ENCODE measurements at places on chromosomes 2 and 18.
A peak's percentile ranks its signal among the peaks of the same experiment; 100 is the strongest.

DNA sequence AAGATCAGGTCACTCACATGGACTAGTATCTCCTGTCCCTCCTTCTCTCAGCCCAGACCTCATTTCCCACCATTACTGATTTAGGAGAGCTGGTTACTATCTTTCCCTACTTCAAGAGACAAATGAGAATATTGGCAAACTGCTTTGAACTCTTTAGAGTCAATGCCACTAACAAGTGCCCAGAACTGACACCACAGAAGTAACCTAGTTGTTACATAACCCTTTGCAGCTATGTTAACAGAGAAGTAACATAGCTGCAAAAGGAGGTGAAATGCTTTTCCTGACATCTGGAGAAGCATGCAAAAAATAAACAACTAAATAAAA is 30.0 kb downstream of the TGFA start:
- DNase-seq = no peak

GRCh38 chr2:234135750-234136221 is 85.3 kb downstream of the SPP2 start:
- DNase-seq = peak; percentile 83

- DNase-seq = no peak
Observed at GRCh38 chr2:55609938-55610578, 7.4 kb downstream of the PPP4R3B start.

- peak; percentile 86 for DNase-seq
Observed at GRCh38 chr18:9321017-9321452, 13.5 kb upstream of the TWSG1 start.

DNA sequence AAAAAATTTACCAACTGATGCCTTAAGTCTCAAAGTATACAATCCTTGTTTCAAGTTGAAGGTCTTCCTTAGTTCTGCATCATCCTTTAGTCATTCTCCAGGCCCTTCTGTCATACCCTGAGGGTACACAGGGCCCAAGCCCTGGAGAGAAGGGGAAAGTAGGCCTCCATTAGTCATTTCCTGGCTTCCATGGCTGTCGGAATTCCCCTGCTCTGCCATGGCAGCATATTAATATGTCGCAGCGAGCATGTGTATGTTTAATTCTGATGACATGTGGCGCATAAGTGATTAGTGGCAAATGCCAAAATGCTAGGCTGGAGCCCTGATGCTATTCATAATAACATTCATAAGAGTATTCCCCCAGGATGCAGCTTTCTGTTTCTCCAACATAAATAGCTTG is 22.1 kb downstream of the GPR39 start:
- peak; percentile 89 for DNase-seq

GRCh38 chr18:78813936-78814710 is 165.5 kb upstream of the SALL3 start:
- DNase-seq = no peak

- DNase-seq = no peak
Observed at GRCh38 chr2:129910446-129911362, 68.8 kb upstream of the RAB6C start.

GRCh38 chr2:177572236-177572671 is 179.7 kb downstream of the AGPS start:
- peak; percentile 50 for DNase-seq

GRCh38 chr2:142981756-142982155 is 104.3 kb downstream of the KYNU start:
- no peak for DNase-seq

GRCh38 chr2:19786408-19787058 is 115.2 kb downstream of the TTC32 start:
- peak; percentile 51 for DNase-seq

- DNase-seq = peak; percentile 29
Observed at GRCh38 chr2:234753701-234754100, 198.1 kb upstream of the SH3BP4 start.

- DNase-seq = no peak
Observed at GRCh38 chr2:16093639-16094529, 153.5 kb downstream of the MYCN start.
